Right ventricle myocardium inferior (tissue), 1 donor: ENCODE measurements at places on chromosomes 2 and 18. TPM values are rescaled to one million over a fixed set of nuclear protein-coding genes. Genes with fewer than 3 reads are reported as not detected.

GRCh38 chr2:160289831-160290230, 89.8 kb upstream of the ITGB6 start:
- DNase-seq: no peak

GRCh38 chr2:143564419-143564818, 435.2 kb downstream of the ARHGAP15 start:
- no peak for DNase-seq

The TMEM169 gene
- total RNA-seq: 0.24 TPM

The G6PC2 gene
- not detected for total RNA-seq
